ENCODE measurements at places on chromosomes 4 and X. TPM values are rescaled to one million over a fixed set of nuclear protein-coding genes. Genes with fewer than 3 reads are reported as not detected.

The CDS1 gene
- under 0.01 TPM for total RNA-seq

The GAGE1 gene
- not detected for total RNA-seq

The SHOX gene
- total RNA-seq = not detected

The PRRG3 gene
- total RNA-seq = not detected

The POU4F2 gene
- not detected for total RNA-seq

The BEND4 gene
- total RNA-seq = 0.13 TPM

The TMPRSS11A gene
- not detected for total RNA-seq

The SYP gene
- total RNA-seq = 0.13 TPM

The CCDC120 gene
- 0.66 TPM for total RNA-seq

The ARAP2 gene
- total RNA-seq = 0.14 TPM

The PAGE2 gene
- not detected for total RNA-seq

The SRPX gene
- 368 TPM for total RNA-seq

The C4orf51 gene
- total RNA-seq = 0.07 TPM

The SFRP2 gene
- not detected for total RNA-seq

The EXOC1L gene
- not detected for total RNA-seq

The FATE1 gene
- not detected for total RNA-seq

The REELD1 gene
- total RNA-seq = not detected

The TFDP3 gene
- not detected for total RNA-seq

The PCGF3 gene
- total RNA-seq = 83.6 TPM

The TLR1 gene
- total RNA-seq = 6.5 TPM

The XAGE2 gene
- not detected for total RNA-seq

The MTNR1A gene
- total RNA-seq = not detected

The TENM3 gene
- 17.8 TPM for total RNA-seq

The CLOCK gene
- total RNA-seq = 29.3 TPM

The MAGEA4 gene
- not detected for total RNA-seq

The IDS gene
- 26.3 TPM for total RNA-seq

The TRAPPC11 gene
- total RNA-seq = 35.6 TPM

The UGT2B15 gene
- total RNA-seq = not detected

The NAP1L5 gene
- total RNA-seq = 6.2 TPM

The MAOB gene
- total RNA-seq = not detected

The GJB1 gene
- total RNA-seq = not detected

The HSFX2 gene
- 0.21 TPM for total RNA-seq

The LRIT3 gene
- not detected for total RNA-seq

The GPR119 gene
- total RNA-seq = not detected

The DUX4 gene
- not detected for total RNA-seq

The BCORL1 gene
- 2.0 TPM for total RNA-seq

The STBD1 gene
- total RNA-seq = 2.6 TPM

The BMPR1B gene
- 0.21 TPM for total RNA-seq

The CSN1S1 gene
- total RNA-seq = not detected

The MMRN1 gene
- 1,534 TPM for total RNA-seq

The PDE5A gene
- 6.4 TPM for total RNA-seq

The TMEM156 gene
- total RNA-seq = 0.92 TPM

Data from pulmonary artery endothelial cell (primary cell).